Stimulated activated CD4-positive, alpha-beta T cell treated with anti-CD3 and anti-CD28 coated beads, TNF-alpha, amount 100 ng/mL, for 1 hour (primary cell): ENCODE measurements at places on chromosomes 4 and X.

- DNase-seq, result no peak
These were observed 646.6 kb upstream of the PITX2 start for GRCh38 chr4:111269439-111269838.

- DNase-seq, result no peak
These were observed 67.8 kb downstream of the USP38 start for GRCh38 chr4:143252478-143252877.

DNA sequence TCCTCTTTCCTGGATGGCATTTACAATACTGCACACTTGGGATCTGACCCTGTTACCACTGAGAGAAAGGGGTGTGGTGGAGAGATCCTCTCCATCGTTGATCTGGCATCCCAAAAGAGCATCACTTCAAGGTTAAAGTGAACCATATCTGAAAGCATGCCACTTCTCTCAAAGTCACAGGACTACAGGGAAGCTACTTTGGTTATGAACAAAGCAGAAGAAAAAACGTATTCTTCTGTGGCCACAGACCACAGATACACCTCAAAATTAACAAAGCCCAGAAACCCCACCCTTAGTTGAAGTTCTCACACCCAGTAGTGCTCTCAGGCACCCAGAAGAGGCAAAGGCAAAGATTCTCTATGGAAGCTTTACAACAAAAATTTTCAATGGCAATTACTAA lies 108.3 kb downstream of the JADE1 start:
- no peak for DNase-seq

- no peak for DNase-seq
These were observed 119.6 kb downstream of the PAPSS1 start for GRCh38 chr4:107600436-107600835.

DNA sequence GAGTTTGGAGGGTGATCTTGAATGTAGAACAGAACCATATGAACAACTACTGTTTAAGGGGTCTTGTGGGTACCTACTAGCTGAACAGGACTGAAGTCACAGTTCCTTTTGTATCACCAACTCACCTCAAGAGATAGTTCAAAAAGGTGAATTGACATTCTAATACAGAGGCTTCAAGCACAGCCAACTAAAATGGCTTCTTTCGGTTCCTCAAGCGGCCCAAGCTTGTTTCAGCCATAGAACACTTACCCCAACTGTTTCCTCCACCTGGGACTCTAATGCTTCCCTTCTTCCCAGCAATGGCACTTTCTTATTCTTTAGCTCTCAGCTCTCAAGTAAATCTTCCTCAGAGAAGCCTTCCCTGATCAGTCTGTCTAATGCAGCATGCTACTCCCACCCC lies 277.5 kb upstream of the GK2 start:
- no peak for DNase-seq

- no peak for DNase-seq
These were observed 161.3 kb upstream of the USP38 start for GRCh38 chr4:143023239-143023918.
